ENCODE measurements at places on chromosomes 7 and 10.

- DNase-seq = no peak
These were observed 63.9 kb upstream of the SORCS3 start for GRCh38 chr10:104577163-104577562.

DNA sequence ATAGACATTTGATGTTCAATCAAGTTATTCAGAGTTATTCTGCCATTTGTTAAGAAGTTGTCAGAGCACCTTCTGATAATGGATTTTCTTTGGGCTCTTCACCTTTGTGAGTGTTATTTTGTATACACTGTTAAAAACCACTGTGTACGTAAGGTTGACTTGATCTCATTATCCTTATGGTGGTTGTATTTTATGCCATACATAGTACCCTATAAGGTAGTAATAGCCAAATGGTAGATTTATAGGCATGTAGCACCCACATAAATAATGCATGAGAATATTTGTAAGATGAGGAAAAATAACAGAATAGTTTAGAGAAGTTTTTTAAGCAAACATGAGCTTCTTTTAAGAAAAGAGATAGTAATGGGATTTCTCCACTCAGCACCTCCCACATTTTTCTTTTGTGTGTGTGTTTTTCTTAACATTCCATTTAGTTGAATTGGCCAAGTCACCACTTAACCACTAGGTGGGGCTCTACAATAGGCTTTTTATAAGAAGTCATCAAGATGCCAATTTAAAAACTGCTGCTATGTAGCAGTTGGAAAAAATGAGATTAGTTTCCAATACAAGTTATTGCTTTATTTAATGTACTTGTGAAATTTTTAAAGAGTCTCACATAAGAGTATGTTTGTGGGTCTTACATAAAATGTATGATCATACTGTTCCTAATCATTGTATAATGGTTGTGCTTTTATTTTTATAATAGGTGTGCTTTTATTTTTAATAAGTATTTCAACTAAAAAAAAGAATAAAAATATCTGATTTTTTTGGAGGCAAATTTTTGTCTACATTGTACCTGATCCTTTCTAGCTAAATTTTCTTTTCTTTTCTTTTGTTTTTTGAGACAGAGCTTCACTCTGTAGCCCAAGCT is 41.1 kb upstream of the STMP1 start:
- no peak for DNase-seq

- DNase-seq = no peak
These were observed 91.1 kb upstream of the ARHGAP21 start for GRCh38 chr10:24814568-24815313.

DNA sequence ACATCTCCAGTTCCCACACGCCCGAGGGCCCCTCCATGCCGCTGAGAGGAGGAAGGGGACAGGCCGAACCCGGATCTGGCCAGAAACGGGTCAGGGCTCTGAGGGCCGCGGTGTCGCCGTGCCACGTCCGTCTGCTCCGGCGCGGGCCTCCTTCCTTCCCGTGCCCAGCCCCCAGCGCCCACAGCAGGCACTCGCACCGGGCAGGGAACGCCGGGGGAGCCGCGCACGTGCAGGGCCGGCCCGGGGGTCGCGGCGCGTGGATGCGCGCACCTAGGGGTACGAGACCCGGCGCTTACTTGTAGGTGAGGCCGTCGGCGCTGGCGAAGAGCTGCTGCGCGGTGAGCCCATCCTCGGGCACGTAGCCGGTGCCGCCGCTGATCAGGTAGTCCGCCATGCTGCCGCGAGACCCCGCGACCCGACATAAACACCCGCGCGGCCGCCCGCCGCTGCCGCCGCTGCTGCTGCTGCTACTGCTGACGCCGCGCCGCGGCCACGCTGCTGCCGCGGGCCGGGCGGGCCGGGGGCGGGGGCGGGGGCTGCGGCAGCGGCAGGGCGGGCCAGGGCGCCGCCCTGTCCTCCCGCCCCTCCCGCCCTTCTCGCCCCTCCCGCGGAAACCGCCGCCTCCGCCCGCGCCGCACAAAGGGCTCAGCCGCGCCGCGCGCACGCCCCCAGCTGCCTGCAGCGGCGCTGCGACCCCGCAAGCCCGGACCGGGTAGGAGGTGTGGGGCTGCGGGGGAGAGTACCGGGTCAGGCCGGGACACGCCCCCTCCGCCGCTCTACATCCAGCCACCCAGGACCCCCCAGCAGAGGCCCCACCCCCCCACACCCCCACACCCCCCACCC is 4.1 kb downstream of the IMPDH1 start:
- DNase-seq = no peak

DNA sequence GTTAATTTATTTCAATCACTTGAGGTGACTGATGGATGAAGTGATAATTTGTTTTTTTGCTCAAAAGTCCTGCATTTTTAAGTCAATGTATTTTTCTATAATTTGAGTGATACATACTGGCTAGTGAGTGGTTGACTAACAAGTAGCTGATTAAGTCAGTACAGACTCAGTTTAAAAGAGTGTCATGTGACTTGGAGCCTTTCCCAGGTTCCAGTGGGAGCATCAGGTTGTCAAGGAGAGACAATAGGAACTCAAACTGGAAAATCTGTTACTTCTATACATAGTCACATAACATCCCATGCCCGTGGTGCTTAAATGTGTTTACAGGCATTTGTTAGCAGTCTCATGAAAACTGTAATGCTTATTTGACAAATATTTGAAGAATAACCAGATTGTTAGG is 154.7 kb downstream of the ANK3 start:
- DNase-seq = no peak

DNA sequence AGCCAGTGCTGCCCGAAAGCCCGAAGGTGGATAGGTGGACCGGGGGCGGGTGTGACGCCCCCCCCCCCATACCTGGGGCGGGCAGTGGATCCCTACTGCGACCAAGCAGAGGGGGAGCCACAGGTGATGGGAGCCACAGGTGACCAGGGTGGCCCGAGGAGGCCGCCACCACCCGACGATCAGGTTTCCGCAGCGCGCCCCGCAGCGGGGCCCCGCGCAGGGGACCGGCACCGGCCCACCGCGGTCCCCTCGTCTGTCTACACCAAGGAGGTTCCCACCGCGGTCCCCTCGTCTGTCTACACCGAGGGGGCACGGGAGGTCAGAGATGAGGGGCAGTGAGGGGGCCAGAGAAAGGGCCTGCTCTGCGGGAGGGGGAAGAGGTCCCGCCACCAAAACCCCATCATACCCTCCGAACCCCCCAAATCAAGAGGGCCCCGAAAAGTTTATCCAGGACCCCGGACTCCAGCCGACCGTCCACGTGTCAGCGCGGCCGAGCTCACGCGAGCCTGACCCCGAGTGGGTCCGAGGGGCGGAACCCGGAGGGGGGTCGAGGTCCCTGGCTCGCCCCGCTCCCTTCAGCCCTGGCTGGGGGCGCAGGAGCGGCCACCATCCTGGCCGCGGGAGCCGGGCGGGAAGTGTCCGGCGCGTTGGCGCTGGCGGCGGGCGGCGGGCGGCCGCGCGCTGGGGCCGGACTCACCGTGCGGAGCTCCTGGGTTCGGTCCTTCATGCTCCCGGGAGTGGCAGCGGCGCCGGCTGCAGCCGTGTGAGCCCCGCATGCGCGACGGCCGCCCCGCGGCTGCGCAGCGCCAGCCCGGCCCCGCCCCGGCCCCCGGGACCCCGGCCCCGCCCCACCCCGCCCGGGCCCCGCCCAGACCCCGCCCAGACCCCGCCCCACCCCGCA is at the start of gene STX1A:
Gene STX1A, minus strand, starts transcription at position 765 of the 901 bp plus-strand sequence. Its CDS starts 38 bp downstream, at position 727.
- no peak for DNase-seq

DNA sequence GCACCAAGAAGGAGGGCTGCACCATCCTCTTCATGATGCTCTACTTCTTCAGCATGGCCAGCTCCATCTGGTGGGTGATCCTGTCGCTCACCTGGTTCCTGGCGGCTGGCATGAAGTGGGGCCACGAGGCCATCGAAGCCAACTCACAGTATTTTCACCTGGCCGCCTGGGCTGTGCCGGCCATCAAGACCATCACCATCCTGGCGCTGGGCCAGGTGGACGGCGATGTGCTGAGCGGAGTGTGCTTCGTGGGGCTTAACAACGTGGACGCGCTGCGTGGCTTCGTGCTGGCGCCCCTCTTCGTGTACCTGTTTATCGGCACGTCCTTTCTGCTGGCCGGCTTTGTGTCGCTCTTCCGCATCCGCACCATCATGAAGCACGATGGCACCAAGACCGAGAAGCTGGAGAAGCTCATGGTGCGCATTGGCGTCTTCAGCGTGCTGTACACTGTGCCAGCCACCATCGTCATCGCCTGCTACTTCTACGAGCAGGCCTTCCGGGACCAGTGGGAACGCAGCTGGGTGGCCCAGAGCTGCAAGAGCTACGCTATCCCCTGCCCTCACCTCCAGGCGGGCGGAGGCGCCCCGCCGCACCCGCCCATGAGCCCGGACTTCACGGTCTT is 1.9 kb downstream of the FZD1 start:
- no peak for DNase-seq

DNA sequence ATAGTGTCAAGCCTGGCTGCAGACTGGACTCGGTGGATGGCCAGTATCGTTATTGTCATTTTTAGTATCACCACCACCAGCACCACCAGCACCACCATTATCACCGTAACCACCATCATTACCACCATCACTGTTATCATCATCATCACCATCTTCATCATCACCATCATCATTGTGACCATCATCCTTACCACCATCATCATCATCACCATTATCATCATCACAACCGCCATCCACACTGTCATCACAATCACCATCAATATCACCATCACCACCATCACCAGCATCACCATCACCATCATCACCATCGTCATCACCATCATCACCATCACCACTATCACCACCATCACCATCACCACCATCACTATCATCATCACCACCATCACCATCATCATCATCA is 65.6 kb downstream of the FOXL3 start:
- DNase-seq = no peak

- DNase-seq = no peak
These were observed 110.1 kb upstream of the KIF5B start for GRCh38 chr10:32166365-32166764.

DNA sequence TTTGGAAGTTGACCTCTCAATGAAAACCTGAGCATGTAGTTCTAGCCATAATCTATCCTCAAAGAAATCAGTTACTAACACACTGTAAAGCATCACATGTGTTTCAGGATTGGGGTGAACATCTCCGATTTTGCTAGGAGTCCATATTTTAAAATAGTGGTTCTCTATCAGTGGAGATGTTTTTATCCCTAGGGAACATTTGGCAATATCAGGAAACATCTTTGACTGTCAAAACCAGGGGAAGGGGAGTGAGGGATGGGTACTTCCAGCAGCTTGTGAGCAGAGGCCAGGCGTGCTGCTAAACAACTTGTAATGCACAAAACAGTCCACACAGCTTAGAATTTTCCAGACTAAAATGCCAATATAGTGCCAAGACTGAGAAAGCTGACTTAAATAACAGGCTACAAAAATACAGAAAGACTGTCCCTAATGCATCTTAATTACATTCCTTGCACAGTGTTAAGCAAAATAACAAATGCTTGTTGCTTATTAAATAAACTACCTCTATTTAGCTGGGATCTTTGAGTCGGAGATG is 120.9 kb downstream of the CRPPA start:
- no peak for DNase-seq

All from cortex of kidney (tissue), 1 donor.